ENCODE measurements at places on chromosomes 7 and 10. TPM values are rescaled to one million over a fixed set of nuclear protein-coding genes. Genes with fewer than 3 reads are reported as not detected.

GRCh38 chr10:62072901-62073300 is 171.4 kb downstream of the ARID5B start:
- no peaks in the 10 kb centered on the region for H3K36me3 ChIP-seq
- H3K27ac ChIP-seq: peak overlapping the region; percentile 64
- no peak overlapping the region for H3K4me3 ChIP-seq
- H3K27me3 ChIP-seq: no peaks in the 10 kb centered on the region
- peaks cover 21% of the 10 kb centered on the region for H3K4me1 ChIP-seq
- DNase-seq: no peak

DNA sequence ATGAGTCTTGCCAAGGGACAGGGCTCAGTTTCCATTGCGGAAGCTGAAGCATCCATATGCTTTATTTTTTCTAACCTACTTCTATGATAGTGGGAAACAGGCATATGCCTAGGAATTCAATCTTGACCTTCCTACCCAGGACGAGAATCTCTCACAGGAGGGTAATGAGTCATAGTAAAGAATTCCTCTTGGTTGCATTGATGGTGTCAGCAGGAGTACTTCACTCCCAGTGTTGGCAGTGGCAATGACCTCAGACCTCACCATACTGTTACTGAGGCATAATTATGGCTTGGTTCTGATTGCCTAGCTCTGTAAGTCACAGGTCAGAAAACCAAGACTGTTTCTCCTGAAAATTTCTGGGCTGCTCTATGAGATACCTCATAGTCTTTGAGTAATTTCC is 552.9 kb downstream of the ARL4A start:
- H3K27ac ChIP-seq: no peak overlapping the region
- no peaks in the 10 kb centered on the region for H3K4me1 ChIP-seq
- no peak overlapping the region for H3K4me3 ChIP-seq
- no peak for DNase-seq

DNA sequence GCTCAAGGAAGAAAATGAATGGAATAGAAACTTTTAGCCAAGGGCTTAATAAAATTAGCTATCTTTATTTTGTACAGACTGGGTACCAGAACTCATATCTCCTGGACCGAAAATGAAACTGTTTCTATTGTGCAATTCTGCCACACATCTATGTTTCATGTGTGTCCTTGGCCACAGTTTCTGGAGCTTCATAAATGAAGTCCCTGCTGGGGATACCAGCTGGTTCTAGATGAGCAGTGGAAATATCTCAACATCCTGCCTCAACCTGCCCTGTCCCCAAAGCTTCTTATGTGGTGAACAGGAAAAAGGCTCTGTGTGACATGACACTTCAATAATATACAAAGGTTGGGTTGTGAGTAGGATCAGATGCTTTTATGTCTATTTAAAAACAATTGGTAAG is 310.1 kb upstream of the SORCS1 start:
- no peaks in the 10 kb centered on the region for H3K36me3 ChIP-seq
- H3K27ac ChIP-seq: no peak overlapping the region
- H3K4me1 ChIP-seq: no peaks in the 10 kb centered on the region
- H3K27me3 ChIP-seq: no peaks in the 10 kb centered on the region
- no peak for DNase-seq
- H3K4me3 ChIP-seq: no peak overlapping the region

GRCh38 chr10:6019796-6020195 is 42.4 kb downstream of the IL2RA start:
- H3K4me3 ChIP-seq: no peak overlapping the region
- H3K4me1 ChIP-seq: no peaks in the 10 kb centered on the region
- H3K27ac ChIP-seq: no peak overlapping the region
- H3K36me3 ChIP-seq: no peaks in the 10 kb centered on the region
- no peak for DNase-seq
- H3K27me3 ChIP-seq: no peaks in the 10 kb centered on the region

DNA sequence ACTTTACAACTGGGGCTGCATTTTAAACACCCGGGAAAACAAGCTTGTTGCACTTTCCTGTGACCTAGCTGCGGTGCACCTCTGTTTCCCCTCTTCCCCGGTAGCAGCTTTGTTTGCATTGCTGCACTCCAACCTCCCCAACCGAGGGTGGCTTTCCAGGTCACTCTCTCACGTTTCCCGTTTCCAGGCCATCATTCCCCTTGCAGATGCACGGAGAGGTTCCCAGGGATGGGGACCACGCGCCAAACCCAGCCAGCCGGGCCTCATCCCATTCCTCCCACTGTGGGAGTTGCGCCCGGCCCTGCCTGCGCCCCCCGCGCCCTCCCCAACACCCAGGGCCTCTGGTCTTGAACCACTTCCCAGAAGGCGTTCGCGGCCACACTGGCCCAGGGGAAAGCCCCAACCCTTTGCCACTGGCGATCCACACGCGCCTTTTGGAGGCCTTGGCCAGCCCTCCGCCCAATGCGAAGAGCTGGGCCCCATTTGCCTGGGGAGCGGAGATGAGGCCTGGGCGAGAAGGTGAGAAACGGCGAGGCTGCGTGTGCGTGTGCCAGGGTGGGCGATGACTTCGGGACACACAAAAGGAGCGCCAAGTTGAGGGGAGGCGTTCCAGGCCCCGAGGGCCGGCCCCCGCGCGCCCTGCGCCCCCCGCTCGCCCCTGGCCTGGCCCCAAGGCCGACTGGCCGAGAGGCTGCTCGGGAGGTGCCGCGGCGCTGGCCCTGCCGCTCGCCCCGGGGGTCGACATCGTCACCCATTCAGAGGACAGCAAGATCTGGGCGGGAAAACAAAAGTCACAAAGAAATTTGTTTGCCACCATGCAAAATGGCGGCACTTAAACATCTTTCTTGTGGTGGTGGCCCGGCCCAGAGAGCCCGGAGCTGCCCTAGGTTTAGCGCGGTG is 15.9 kb downstream of the SKIDA1 start:
- no peaks in the 10 kb centered on the region for H3K27me3 ChIP-seq
- no peak for DNase-seq
- no peaks in the 10 kb centered on the region for H3K36me3 ChIP-seq
- peak overlapping the region; percentile 81 for H3K27ac ChIP-seq
- peak overlapping the region; percentile 37 for H3K4me3 ChIP-seq

VDAC2 gene
- total RNA-seq: 119 TPM

IFIT1B gene
- 1.1 TPM for total RNA-seq

GCK gene
- total RNA-seq: not detected

VIPR2 gene
- 5.6 TPM for total RNA-seq

All from uterus (tissue), 4 donors.